ENCODE measurements at places on chromosomes 5 and 9.

GRCh38 chr9:69601698-69602097 is 70.5 kb downstream of the APBA1 start:
- H3K36me3 ChIP-seq: no peaks in the 10 kb centered on the region
- no peaks in the 10 kb centered on the region for H3K4me1 ChIP-seq
- no peak overlapping the region for H3K4me3 ChIP-seq
- no peak overlapping the region for H3K27ac ChIP-seq
- no peaks in the 10 kb centered on the region for H3K27me3 ChIP-seq

- H3K4me3 ChIP-seq: no peak overlapping the region
- H3K4me1 ChIP-seq: no peaks in the 10 kb centered on the region
- no peak for DNase-seq
- H3K36me3 ChIP-seq: no peaks in the 10 kb centered on the region
Observed at GRCh38 chr9:73738741-73739530, 587.3 kb downstream of the ANXA1 start.

- H3K36me3 ChIP-seq: no peaks in the 10 kb centered on the region
- no peaks in the 10 kb centered on the region for H3K27me3 ChIP-seq
- H3K27ac ChIP-seq: no peak overlapping the region
Observed at GRCh38 chr5:17330386-17330785, 113.0 kb downstream of the BASP1 start.

DNA sequence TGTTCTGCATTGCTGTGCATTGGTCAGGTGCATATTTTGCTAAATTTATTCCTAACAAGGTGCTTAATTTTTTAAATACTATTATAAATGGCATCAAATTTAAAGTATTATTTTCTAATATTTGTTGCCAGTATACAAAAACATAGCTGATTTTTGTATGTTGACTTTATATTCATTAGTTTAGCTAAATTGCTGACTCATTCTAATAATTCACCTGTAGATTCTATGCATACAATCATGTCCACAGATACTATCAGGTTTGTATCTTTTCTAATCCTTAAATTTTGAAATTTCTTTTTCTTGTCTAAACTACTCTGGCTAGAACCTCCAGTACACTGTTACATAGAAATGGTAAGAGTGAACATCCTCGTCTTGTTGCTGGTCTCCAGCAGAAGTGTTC is 657.6 kb downstream of the CCDC171 start:
- no peaks in the 10 kb centered on the region for H3K36me3 ChIP-seq
- no peak for DNase-seq
- H3K4me3 ChIP-seq: no peak overlapping the region
- no peak overlapping the region for H3K27ac ChIP-seq
- H3K4me1 ChIP-seq: peaks cover 3% of the 10 kb centered on the region
- no peaks in the 10 kb centered on the region for H3K27me3 ChIP-seq

GRCh38 chr9:5402217-5402616 is 35.5 kb downstream of the PLGRKT start:
- H3K4me1 ChIP-seq: no peaks in the 10 kb centered on the region
- no peak for DNase-seq
- H3K36me3 ChIP-seq: no peaks in the 10 kb centered on the region
- no peak overlapping the region for H3K27ac ChIP-seq

DNA sequence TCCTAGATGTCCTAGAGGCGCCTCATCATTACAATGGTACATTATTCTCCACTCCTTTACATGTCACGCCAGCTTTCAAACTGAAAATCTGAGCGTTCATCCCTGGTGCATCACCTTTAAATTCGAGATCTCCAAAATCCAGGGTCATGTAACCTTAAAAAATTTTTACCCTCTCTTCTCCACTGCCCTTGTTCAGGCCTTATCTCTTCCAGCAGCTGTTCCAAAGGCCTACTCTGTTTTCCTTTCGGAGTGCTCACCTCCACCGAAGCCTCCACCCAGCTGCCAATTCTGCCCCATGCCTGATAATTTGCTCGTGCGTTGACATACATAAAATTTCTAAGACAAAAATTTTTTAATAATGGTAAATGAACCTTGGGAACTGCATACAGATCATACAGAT is 950 bp upstream of the MSH3 start:
- H3K36me3 ChIP-seq: peaks cover 14% of the 10 kb centered on the region
- DNase-seq: no peak
- no peaks in the 10 kb centered on the region for H3K27me3 ChIP-seq
- H3K4me1 ChIP-seq: peaks cover 3% of the 10 kb centered on the region
- H3K4me3 ChIP-seq: peak overlapping the region; percentile 83

DNA sequence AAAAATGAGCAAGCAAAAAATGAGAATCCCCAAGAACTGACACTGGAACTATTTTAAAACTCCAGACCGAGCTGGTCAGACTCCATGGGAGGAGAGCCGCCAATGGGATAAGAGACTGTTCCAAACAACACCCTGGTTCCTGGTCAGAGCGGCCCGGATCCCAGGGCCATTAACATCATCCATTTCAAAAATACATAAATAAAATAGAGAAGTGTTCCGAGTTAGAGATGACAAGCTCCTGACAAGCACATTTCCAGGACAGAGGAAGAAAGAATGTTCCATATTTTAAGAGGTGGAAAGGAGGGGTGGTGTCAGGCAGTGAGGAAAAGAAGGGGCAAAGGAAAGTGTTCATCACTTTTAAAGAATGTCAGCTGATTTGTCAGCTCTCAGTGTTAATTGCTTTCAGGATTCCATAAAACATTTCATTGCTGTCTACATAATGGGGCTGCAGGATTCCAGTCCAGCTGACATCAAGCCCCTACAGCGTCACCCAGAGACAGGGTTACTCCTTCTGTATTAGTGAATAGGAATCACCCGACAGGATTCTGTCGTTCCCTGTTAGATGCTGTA is 202.5 kb upstream of the TRIM32 start:
- H3K27ac ChIP-seq: no peak overlapping the region
- H3K4me3 ChIP-seq: no peak overlapping the region
- no peaks in the 10 kb centered on the region for H3K36me3 ChIP-seq
- DNase-seq: no peak

DNA sequence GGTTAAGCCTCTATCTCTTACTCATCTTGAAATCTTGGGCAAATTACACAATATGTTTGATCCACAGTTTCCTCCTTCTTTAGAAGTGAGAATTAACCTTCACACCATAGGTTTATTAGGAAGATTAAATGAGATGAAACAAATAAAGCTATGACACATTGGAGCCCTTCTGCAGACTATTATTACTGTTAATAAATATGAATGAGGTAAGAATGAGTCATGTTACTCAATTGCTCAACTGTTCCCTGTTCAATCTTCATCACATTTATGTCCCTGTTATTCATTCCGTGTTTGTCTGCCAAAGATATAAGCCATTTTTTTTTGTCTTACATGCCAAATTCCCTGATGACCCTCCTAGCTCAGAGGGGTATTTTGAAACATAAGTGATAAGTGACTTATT is 52.1 kb upstream of the PAPPA start:
- no peaks in the 10 kb centered on the region for H3K36me3 ChIP-seq
- no peaks in the 10 kb centered on the region for H3K4me1 ChIP-seq
- no peaks in the 10 kb centered on the region for H3K27me3 ChIP-seq
- DNase-seq: no peak
- H3K4me3 ChIP-seq: no peak overlapping the region

DNA sequence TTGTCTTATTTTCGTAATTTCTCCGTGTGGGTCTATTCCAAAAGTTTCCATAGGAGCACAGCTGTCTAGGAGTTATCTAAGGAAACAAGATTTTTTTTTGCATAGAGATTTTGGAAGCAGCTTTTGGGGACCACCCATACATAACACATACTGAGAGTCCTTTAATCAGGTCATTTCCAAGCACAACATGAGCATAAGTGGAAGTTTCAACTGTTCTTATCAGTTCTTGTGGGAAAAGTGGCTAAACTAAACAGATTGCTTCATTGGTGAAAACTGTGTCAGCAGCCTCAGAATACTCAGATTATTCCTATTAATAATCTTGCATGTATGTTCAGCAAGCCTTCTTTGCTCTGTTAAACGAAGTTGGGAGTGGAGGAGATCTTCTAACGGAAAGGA is 153.6 kb upstream of the TYRP1 start:
- H3K27ac ChIP-seq: no peak overlapping the region
- H3K36me3 ChIP-seq: no peaks in the 10 kb centered on the region
- DNase-seq: no peak
- H3K4me1 ChIP-seq: no peaks in the 10 kb centered on the region
- no peak overlapping the region for H3K4me3 ChIP-seq

DNA sequence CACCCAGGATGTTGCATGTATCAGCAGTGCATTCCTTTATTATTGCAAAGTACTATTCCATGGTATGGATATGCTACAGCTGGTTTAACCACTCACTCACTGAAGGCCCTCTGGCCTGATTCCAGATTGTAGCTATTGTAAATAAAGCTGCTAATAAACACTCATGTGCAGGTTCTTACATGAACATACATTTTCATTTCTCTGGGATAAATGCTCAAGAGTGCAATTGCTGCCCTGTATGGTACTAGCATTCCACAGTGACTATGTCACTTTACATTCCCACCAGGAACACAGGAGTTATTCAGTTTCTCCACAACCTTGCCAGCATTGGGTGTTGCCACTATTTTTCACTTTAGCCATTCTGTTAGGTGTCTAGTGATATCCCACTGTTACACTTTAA is 267.6 kb downstream of the SPOCK1 start:
- no peak overlapping the region for H3K4me3 ChIP-seq
- H3K27ac ChIP-seq: no peak overlapping the region
- peaks cover 6% of the 10 kb centered on the region for H3K4me1 ChIP-seq
- no peak for DNase-seq
- no peaks in the 10 kb centered on the region for H3K36me3 ChIP-seq

GRCh38 chr9:14348373-14349145 is 34.6 kb upstream of the NFIB start:
- peak overlapping the region; percentile 32 for H3K4me3 ChIP-seq
- H3K27ac ChIP-seq: no peak overlapping the region
- H3K27me3 ChIP-seq: peaks cover 36% of the 10 kb centered on the region
- peak; percentile 45 for DNase-seq

DNA sequence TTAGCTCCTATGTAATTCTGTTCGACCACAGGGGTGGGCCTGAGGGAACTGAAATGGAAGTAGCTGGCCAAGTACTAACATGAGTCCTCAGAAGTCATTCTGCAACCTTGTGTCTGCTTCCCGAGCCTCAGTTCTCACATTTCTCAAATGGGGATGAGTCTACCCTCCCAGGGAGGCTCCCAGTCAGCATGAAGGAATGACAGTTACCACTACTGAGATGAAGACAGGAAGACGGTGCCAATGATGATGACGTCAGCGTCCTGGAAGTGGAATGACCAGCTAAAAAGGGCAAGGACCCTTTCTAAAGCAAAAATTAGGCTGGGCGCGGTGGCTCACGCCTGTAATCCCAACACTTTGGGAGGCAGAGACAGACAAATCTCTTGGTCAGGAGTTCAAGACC is 6.8 kb downstream of the PIP5KL1 start:
- DNase-seq: no peak
- H3K4me1 ChIP-seq: no peaks in the 10 kb centered on the region
- no peaks in the 10 kb centered on the region for H3K36me3 ChIP-seq
- H3K4me3 ChIP-seq: no peak overlapping the region
- H3K27ac ChIP-seq: no peak overlapping the region
- peaks cover 3% of the 10 kb centered on the region for H3K27me3 ChIP-seq

DNA sequence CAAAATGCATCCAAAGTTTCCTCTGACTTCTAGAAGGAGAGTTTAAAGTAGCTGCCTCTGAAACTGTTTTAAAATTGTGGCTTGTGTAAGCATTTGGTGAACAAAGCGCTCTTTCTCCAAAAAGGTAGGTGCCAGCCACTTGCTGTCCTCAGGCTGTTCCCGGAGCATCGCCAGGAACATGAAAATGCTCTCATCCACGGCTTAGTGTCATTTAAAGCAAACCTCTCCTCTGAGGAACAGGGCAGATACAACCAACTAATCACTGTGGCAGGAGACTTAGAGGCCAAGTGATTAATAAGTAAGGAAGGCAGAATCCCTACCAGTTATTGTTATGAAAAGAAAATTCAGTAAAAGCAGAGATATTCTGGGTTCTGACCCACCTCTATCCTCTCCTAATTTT is 165.6 kb downstream of the DCP2 start:
- no peaks in the 10 kb centered on the region for H3K4me1 ChIP-seq
- H3K27ac ChIP-seq: no peak overlapping the region
- no peak for DNase-seq
- no peak overlapping the region for H3K4me3 ChIP-seq
- no peaks in the 10 kb centered on the region for H3K27me3 ChIP-seq
- H3K36me3 ChIP-seq: no peaks in the 10 kb centered on the region

DNA sequence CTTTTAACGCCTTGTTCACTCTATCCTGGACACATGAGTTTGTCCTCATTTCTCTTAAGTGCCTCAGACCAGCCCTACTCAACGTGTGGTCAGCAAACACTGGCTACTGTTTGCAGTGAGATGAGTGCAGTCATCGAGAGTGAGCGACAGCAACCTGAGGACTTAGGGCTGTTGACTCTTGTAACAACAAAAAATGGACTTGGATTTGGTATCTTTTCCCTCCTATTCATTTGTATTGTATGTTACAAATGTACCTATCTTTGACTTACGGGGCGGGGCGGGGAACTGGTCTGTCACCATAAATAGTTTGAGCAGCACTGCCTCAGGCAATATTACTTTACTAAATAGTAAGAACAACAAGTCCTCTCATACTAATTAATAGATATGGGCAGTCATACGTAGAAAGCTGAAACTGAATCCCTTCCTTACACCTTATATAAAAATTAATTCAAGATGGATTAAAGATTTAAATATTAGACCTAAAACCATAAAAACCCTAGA is 84.1 kb downstream of the TLE1 start:
- no peaks in the 10 kb centered on the region for H3K4me1 ChIP-seq
- H3K27me3 ChIP-seq: no peaks in the 10 kb centered on the region
- H3K4me3 ChIP-seq: no peak overlapping the region
- no peak overlapping the region for H3K27ac ChIP-seq
- H3K36me3 ChIP-seq: peaks cover 41% of the 10 kb centered on the region
- DNase-seq: no peak

- H3K27me3 ChIP-seq: no peaks in the 10 kb centered on the region
- no peaks in the 10 kb centered on the region for H3K36me3 ChIP-seq
- peak; percentile 47 for DNase-seq
- no peak overlapping the region for H3K27ac ChIP-seq
Observed at GRCh38 chr5:143561219-143561618, 157.7 kb upstream of the NR3C1 start.

DNA sequence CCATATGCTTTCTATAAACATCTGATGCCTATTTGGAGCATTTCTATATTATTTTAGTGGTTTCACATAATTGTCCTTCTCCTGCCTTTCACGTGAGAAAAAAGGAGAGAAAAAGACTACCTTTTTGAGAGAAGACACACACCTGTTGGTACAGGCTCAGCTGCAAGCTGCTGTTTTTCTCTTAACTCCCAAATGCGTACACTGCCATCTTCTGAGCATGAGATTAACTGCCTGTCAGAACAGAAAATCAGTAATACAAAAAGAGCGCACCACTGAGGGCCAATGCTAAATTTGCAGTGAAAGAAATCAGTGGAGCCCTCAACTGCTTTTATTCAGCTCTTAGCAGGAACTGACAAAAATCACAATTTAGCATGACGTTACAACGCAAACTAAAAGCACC is 54.9 kb downstream of the WDR41 start:
- H3K4me3 ChIP-seq: no peak overlapping the region
- no peak overlapping the region for H3K27ac ChIP-seq
- no peaks in the 10 kb centered on the region for H3K4me1 ChIP-seq
- DNase-seq: peak; percentile 22

Data from small intestine (tissue), 16 donors.